NCI-H2029 treated with DMSO at 0.1 percent for 48 hours (cell line): ENCODE measurements at places on chromosomes 3 and 15.
A peak's percentile ranks its signal among the peaks of the same experiment; 100 is the strongest.

- DNase-seq, result no peak
Measured at GRCh38 chr15:28994831-28995596, 109.2 kb downstream of the APBA2 start.

DNA sequence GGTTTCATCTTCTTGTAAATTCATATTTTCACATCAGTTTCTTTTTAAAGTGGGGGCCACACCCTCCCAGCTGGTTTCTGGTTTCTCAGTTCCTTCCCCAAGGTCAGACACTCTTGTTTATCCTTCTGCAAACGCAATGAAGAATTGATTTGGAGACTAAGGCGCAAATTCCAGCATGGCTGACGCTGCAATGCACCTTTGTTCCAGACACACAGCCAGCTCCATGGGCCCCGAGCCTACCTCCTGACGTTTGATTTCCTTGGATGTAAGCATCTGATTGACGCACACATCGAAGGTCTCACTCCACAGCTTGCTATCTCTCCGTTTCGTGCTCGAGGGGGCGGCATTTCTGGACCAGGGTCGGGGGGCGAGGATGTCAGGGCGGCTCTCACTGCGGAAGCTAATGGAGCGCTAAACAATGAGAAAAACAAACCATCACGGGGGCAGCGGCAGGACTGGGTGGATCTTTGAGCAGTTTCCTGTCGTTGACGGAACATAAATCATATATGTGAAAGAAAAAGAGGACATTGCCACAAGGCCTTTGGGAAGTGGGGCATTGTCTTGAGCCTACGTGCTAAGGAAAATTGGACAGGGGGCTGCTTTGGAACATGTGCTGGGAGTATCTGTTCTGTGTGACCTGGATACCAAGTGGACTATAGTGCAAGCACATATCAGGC lies 46.9 kb downstream of the ARHGEF3 start:
- DNase-seq, result no peak

GRCh38 chr15:64580696-64581407 lies 120.5 kb downstream of the ZNF609 start:
- DNase-seq, result no peak

GRCh38 chr3:126153695-126154360 lies 26.6 kb downstream of the ALDH1L1 start:
- DNase-seq, result no peak

GRCh38 chr3:6717026-6717943 lies 143.6 kb upstream of the GRM7 start:
- DNase-seq, result no peak

DNA sequence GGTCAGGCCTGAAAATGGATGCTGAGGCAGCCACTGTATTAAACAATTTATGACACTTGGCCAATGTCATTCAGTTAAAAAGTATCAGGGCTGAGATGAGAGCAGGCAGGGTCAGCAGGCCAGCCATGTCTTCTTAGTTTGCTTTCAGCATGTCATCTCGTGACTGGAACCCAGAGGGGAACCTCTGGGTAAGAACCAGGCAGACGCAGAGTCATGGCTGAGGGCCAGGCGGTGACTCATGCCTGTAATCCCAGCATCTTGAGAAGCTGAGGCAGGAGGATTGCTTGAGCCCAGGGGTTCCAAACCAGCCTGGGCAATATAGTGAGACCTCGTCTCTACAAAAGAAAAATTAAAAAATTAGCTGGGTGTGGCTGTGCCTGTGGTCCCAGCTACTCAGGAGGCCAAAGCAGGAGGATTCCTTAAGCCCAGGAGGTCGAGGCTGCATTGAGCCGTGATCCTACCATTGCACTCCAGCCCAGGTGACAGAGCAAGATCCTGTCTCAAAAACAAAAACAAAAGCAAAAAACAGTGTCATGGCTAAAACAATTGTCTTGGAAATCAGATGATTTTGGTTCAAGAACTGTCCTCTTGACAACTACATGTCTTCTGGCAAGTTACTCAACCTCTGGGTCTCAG lies 11.7 kb downstream of the BCL2L10 start:
- DNase-seq, result no peak

DNA sequence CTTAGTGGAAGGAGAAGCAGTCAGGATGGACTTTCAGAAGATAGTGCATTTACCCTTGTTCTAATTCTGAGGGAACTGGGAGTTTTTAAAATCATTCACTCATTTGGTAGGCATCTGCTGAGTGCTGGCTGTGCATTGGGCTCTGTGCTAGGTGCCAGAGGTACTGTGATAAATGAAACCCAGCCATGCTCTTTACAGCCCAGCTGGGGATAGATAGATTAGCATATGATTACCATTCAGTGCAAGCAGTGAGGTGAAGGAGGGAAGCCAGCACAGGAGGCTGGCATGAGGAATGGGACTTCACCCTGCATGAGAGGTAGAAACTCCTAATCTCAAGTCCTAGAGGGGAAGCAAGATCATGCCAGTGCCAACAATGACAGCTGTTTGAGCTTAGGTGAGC lies 361.9 kb upstream of the TRIM42 start:
- DNase-seq, result no peak

- DNase-seq, result no peak
Measured at GRCh38 chr15:37425541-37425940, 325.2 kb upstream of the MEIS2 start.

GRCh38 chr3:189512039-189512438 lies 119.2 kb upstream of the TP63 start:
- DNase-seq, result no peak

DNA sequence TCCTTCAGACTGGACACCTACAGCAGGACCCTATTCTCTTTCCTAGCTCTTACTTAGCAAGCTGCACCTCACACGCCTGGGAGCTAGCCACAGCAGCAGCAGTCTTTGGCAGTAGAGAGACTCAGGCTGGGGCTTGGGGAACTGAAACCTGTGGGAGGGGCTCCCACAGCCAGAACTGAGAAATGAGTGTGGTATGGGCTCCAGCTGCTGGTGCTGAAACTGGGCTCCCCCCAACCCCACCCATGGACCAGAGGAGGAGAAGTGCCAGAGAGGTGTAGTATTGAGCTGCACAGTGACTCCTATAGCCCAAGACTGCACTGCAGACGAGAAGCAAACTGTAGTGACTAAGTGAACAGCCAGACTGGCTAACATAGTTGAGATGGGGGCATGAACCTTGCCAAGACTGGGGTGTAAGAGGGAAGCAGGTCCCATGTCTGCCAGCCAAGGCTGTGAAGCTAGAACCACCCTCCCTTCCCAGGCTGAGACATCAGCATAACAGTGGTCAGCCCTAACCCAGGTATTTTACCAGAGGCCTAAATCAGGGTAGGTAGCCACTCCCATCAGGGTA lies 62.5 kb downstream of the MYO5A start:
- DNase-seq, result no peak

GRCh38 chr3:120557115-120557514 lies 39.0 kb upstream of the NDUFB4 start:
- no peak for DNase-seq

DNA sequence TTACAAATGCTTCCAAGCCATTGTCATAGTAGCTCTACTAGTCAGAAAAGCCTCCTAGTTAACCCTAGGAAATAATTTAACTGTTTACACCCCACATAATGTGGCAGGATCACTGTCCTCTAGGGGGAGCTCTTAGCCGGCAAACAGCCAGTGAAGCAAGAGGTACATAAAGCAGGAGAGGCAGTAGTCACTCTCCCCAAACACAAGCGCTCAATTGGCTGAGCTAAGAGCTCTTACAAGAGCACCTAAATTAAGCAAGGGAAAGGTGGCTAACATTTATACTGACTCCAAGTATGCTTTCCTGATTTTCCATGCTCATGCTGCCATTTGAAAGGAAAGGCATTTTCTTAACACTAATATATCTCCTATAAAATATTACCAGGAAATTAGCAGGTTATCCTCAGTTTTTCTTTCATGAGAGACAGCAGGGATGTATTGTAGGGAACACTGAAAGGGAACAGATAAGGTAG lies 37.6 kb downstream of the NCEH1 start:
- DNase-seq, result peak; percentile 70

DNA sequence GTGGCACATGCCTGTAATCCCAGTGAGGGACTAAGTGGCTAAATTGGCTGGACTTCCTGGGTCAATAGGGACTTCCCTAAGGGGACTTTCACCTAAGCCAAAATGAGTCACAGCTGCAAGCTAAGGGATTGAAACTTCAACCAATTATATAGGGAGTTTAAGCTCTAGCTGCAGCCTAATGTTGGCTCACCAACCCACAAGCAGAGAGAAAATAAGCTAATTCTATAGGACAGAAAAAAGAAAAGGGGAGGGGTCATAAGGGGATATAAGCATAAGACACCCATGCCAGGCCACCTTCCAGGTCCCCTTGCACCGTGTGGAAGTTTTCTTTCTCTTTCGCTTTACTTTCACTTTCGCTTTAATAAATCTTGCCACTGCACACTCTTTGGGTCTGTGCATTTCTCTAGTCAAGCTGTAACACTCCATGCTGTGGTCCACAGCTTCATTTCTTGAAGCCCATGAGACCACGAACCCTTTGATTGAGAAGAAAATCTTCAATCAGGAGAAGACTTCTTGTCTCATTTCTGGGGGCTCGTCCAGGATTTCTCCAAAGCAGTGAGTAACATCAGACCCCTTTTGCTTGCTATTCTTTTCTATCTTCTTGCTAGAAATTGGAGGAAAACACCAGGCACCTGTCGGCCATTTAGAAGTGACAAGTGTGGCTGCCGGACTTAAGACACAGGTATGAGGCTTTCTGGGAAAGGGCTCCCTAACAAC lies 192.3 kb downstream of the IGSF11 start:
- DNase-seq, result no peak

DNA sequence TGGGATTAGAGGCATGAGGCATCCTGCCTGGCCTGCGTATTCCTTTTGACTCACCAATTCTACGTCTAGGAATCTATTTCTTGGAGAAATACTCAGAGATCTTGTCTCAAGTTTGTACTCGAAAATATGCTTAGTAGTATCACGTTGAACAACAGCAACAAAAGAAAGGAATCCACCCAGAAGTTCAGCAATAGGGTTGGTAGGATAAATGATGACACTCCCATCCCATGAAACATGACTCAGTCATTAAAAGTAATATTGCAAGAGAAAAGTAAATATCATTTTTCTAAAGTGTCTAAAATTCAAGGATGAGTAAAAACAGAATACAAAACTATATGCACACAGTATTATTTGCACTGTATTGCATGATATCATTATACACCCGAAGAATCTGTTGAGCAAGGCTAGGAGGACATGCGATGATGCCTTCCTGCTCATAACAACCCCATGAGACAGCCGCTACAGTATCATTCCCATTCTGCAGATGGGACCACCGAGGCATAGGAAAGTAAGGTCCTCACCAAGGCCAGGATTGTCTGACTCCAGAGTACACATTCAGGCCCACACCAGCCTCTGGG lies 61.5 kb downstream of the SLC6A1 start:
- DNase-seq, result no peak

DNA sequence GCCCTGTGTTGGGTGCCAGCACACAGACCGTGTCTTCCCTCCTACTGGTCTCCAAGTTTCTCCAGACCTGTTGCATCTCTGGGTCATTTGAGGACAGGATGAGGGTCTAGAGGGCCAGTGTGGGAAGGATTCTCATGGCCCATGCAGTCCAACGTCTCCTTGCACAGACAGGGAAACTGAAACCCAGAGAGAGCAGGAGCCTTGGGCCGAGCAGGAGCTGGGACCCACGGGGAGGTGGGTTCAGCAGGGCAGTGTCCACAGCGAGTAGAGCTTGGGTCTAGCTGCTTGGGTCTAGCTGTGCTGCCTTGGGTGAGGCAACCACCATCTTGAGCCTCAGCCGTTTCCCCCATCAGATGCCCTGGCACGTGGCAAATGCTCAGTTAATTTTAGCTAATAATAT lies 32.3 kb downstream of the HDAC11 start:
- DNase-seq, result no peak

- DNase-seq, result no peak
Measured at GRCh38 chr15:39326306-39326975, 254.4 kb upstream of the THBS1 start.

DNA sequence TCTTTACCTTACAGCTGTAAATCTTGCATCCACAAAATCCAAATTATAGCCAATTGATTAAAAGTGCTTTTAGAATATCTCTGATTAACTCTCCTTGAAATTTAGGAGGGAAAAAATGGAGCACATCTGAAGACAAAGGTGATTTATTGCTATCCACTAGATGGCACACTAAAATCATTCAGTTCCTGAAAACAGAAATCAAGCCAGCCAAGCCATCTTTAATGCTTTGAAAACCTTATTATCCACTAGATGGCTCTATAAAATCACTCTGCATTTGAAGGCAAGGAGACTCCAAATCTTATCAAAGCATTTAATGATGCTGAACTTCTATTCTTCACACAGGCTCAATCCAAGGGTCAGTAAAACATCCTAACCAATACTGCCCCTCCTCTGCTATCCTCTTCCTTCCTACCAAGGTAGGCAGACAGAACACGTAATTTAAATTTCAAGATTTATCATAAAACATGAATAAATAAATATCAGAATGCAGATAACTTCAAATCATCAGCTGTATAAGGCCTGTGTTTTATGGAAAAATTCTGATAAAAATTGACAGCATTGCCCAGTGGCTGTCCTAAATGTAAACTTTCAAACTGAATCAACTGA lies 48.4 kb downstream of the GOLIM4 start:
- DNase-seq, result peak; percentile 75

- peak; percentile 65 for DNase-seq
Measured at GRCh38 chr3:120855665-120856437, 52.2 kb upstream of the STXBP5L start.

GRCh38 chr3:180990505-180990904 lies 969 bp upstream of the DNAJC19 start:
- DNase-seq, result no peak

- no peak for DNase-seq
Measured at GRCh38 chr3:108804437-108804836, 18.1 kb upstream of the TRAT1 start.

DNA sequence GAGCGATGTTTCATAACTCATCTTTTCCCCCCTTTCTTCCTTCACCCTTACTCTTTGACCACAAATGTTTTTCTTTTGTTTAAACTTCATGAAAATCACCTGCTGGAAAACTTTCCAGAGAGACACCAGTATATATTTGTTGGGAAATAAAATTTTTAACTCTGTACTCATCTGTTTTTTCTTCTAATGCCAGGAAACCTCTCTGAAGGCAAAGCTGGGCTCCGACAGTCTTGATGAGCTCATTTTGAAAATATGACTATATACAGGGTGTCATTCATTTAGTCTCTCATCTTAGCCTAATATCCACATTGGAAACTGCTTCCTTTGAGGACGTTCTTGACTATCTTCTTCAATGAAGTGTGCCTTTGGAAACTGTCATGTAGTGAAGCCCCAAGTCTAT lies 339.6 kb upstream of the ROBO2 start:
- no peak for DNase-seq

GRCh38 chr15:94924057-94924456 lies 692.7 kb downstream of the MCTP2 start:
- DNase-seq, result no peak

DNA sequence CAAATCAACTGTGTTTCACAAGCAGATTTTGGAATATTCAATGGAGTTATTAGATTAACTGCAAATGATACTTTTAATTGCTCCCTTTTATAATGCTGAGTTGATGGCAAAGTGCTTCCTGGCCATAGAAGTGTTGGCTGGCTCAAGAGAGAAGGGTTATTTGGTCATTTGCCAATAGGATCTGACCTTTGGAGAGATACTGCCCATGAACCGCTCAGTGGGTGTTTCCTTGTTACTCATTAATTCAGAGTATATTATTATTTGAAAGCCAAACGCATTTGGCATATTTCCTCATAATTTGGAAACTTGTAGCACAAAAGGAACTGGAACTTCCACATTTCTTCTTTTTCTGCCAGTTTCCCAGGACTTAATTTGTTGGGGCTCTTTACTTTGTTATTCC lies 234.7 kb downstream of the CDIN1 start:
- DNase-seq, result no peak
